ENCODE measurements at places on chromosomes 6 and 20. TPM values are rescaled to one million over a fixed set of nuclear protein-coding genes. Genes with fewer than 3 reads are reported as not detected.

Gene SLA2
- total RNA-seq = 1.6 TPM

Gene CDK19
- 14.1 TPM for total RNA-seq

Gene THBD
- total RNA-seq = 22.6 TPM

GRCh38 chr6:74731204-74731603 is 474.6 kb downstream of the COL12A1 start:
- H3K4me3 ChIP-seq = no peak overlapping the region
- no peaks in the 10 kb centered on the region for H3K4me1 ChIP-seq
- no peak overlapping the region for H3K27ac ChIP-seq
- no peak for DNase-seq

GRCh38 chr6:25852756-25853155 is 20.9 kb upstream of the SLC17A1 start:
- H3K4me3 ChIP-seq = no peak overlapping the region
- H3K27me3 ChIP-seq = no peaks in the 10 kb centered on the region
- no peak for DNase-seq
- no peaks in the 10 kb centered on the region for H3K36me3 ChIP-seq
- H3K27ac ChIP-seq = no peak overlapping the region

DNA sequence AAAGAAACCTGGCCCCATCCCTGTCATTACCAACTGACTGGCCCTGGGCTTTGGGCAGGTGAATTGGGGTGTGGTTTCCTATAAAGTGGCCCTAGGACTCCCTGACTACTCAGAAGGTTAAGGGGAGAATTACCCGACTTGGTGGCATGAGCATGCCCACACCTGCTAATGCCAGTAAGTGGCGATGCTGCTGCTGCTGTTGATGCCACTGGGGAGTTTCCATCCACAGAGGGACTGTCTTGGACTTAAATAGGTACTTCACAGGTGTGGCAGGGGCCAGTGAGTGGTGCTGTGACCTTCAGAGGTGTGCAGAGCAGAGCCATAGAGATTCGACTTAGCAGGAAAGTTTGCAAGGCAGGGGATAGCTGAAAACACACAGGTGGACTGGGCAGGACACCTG is 32.6 kb upstream of the MDFI start:
- no peaks in the 10 kb centered on the region for H3K27me3 ChIP-seq
- DNase-seq = no peak
- no peaks in the 10 kb centered on the region for H3K36me3 ChIP-seq
- H3K27ac ChIP-seq = no peak overlapping the region
- no peak overlapping the region for H3K4me3 ChIP-seq

- no peaks in the 10 kb centered on the region for H3K36me3 ChIP-seq
- H3K27me3 ChIP-seq = no peaks in the 10 kb centered on the region
- DNase-seq = no peak
- no peak overlapping the region for H3K4me3 ChIP-seq
- H3K27ac ChIP-seq = no peak overlapping the region
Observed at GRCh38 chr20:38083338-38084048, 49.9 kb downstream of the RPRD1B start.

GRCh38 chr20:57559289-57559634 is 1.6 kb upstream of the PCK1 start:
- DNase-seq = no peak
- H3K27ac ChIP-seq = no peak overlapping the region
- H3K36me3 ChIP-seq = no peaks in the 10 kb centered on the region
- peaks cover 21% of the 10 kb centered on the region for H3K27me3 ChIP-seq

DNA sequence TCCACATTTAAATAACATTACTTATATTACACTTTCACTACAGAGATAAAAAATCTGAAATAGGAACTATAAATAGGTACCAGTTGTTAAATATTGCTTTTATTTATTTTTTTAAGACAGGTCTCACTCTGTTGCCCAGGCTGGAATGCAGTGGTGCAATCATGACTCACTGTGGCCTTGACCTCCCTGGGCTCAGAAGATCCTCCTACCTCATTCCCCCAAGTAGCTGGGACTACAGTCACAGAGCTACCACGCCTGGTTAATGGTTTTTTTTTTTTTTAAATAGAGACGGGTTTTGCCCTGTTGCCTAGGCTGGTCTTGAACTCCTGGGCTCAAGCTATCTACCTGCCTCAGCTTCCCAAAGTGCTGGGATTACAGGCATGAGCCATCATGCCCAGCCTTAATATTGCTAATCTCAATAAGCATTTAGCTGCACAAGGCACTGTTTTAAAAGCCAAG is 17.3 kb downstream of the EEF1E1 start:
- DNase-seq = peak; percentile 25
- no peaks in the 10 kb centered on the region for H3K27me3 ChIP-seq
- no peaks in the 10 kb centered on the region for H3K36me3 ChIP-seq

DNA sequence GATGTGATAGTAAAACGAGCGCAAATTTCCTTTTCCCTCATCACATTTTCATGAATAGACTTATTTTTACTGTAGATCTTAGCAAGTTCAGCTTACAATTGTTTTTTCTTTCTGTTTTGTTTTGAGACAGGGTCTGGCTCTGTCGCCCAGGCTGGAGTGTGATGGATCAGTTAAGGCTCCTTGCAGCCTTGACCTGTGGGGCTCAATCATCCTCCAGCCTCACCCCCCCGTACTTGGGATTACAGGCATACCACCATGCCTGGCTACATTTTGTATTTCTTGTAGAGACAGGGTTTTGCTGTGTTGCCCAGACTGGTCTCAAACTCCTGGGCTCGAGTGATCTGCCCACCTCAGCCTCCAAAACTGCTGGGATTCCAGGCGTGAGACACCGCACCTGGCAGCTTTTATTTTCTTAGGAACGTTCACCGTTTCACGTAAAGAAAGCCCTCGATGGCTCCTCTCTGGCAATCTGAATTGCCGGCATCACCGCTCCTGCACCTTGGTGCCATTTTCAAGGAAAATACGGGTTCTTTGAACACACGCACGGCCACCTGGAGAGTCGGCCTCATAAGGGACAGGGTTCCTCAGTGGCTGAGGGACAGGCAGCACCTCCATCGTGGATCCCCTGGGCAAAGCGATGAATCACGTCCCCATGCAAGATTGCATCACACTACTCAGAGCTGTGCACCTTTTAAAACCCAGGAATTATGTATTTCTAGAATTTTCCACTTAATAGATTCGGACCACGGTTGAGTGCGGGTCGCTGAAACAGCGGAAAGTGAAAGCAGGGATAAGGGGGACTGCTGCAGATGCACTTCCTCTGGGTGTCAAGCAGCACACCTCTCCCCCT is 78.7 kb downstream of the IRF4 start:
- DNase-seq = no peak
- H3K27me3 ChIP-seq = peaks cover 21% of the 10 kb centered on the region
- no peaks in the 10 kb centered on the region for H3K4me1 ChIP-seq

DNA sequence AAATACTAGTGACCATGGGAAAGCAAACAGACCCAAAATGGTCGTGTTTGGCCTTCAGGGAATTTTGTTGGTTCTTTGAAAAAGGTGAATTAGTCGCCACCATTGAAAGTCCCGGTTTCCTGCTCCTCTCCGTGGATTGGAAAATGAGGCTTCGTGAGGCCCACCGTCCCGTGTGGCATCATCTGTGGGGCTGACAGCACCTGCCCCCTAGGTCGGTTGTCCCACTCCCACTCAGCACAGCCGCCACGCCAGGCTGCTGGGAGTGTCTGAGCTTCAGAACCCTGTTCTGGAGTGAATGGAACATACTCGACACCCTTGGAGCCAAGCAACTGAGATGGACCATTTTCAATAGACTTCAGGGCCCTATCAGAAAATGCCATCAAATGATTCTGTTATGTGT is 33.0 kb upstream of the FOXC1 start:
- DNase-seq = no peak
- no peaks in the 10 kb centered on the region for H3K36me3 ChIP-seq
- H3K4me1 ChIP-seq = no peaks in the 10 kb centered on the region
- H3K27me3 ChIP-seq = no peaks in the 10 kb centered on the region

DNA sequence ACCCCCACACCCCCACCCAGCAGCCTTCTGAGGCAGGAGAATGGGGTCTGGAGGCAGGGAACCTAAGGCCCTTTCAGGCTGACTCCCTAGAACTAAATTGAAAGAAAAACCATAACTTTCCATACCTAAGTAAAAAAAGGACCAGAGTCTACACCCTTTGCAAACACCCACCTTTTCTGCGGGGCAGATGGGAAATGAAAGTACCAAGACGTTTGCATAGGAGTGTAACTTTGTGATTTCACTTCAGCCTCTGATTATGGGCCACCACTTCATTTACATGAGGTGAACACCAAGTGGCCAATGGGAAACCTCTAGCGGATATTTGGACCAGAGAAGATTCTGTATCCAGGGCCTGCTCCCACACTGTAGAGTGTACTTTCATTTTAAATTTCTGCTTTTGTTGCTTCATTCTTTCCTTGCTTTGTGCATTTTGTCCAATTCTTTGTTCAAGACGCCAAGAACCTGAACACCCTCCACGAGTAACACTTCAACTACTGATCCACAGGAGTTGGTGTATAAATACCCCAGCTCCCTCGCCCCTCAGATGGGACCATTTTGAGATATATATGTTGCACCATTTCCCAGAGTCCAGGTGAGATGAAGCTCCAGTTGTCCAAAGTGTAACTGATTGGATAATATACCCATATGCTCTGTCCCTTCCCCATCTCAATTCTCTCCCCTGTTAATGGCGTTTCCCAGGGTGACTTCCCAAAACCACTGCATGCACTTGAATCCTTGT is 18.9 kb upstream of the SRSF6 start:
- H3K36me3 ChIP-seq = no peaks in the 10 kb centered on the region
- no peak overlapping the region for H3K4me3 ChIP-seq
- H3K27ac ChIP-seq = no peak overlapping the region
- no peaks in the 10 kb centered on the region for H3K27me3 ChIP-seq
- no peaks in the 10 kb centered on the region for H3K4me1 ChIP-seq

DNA sequence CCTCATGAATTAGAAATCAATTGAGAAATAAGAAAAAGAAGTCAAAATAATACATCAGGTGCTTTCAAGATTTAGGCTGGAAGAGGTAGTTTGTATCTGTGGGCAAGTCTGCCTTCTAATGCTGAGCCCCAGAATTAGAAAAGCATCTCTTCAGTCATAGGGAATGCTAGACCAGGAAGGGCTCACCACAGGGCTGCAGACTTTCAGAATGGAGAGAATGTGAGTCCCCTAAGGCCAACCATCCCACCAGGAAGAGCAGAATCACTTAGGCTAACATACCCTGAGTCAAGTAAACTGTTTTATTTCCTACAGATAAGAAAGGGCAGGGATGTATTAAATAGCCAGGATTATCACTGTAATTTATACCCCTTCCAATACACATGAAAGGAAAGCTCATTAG is 510.2 kb downstream of the RNF144B start:
- H3K27ac ChIP-seq = no peak overlapping the region
- H3K4me1 ChIP-seq = no peaks in the 10 kb centered on the region
- no peaks in the 10 kb centered on the region for H3K27me3 ChIP-seq
- DNase-seq = no peak
- H3K36me3 ChIP-seq = no peaks in the 10 kb centered on the region

DNA sequence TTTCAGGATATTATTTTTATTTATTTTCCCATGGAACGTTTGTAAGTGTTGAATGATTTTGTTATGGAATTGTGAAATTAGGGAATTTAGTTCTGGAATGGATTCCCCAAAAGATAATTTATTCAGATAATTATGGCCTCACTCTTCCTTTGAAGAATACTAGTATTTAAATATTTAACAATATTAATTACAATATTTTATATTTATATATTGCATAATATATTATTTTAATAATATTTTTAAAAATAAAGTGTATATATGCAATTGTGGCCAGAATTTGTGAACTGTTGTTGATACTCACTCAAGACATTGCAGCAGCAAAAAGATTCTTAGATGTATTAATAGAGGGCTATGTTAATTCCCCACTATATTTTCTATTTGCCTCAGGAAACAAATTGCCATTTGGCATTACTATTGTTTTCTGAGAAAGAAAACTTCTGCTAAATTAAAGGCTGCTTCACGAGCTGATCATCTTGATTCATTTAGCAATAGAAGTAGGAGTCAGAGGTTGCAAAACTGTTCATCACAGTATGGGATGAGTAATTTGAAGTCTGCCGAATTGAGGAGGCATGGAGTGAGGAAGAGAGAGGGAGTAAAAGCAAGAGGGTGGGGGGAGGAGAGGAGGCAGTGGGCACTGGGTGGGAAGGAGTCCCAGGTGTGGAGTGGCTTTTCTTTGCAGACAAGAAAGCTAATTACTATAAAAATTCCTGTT is 729.2 kb downstream of the DHX35 start:
- no peaks in the 10 kb centered on the region for H3K4me1 ChIP-seq
- no peak overlapping the region for H3K4me3 ChIP-seq
- H3K27me3 ChIP-seq = no peaks in the 10 kb centered on the region
- H3K36me3 ChIP-seq = no peaks in the 10 kb centered on the region

GRCh38 chr6:30974490-30975252 is 8.8 kb upstream of the MUC21 start:
- no peak overlapping the region for H3K27ac ChIP-seq
- no peak for DNase-seq
- H3K4me1 ChIP-seq = no peaks in the 10 kb centered on the region

DNA sequence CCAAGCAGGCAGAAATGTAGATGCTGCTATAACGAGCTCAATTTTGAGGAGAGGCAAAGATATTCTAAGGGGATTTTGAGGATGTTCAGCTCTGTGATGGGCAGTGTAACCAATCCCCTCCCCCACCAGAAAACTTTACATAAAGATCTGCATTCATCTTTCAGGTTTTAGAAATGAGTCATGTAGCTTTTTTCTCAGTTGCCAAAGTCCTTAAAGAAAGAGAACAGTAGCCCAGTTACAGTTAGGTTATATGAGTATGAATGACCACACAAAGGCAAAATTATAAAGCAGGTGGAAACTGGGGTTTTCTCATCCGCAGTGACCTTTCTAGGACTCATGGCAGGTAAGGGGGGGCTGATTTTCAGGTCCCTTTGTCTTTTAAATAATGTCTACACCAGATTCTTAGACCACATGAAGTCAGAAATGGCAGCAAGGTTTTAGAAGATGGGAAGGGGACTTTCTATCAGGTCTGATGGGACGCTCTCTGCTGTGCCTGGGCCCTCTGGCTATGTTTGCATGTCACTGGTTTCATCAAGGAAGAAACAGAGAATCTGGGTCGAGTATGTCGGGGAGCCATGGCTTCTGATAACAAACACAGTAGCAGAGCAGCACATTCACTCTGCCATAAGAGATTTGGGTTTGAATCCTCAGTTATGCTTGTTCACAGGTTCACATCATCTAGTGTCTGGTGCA is 94.7 kb downstream of the CLIC5 start:
- no peak overlapping the region for H3K4me3 ChIP-seq
- no peaks in the 10 kb centered on the region for H3K36me3 ChIP-seq
- no peaks in the 10 kb centered on the region for H3K4me1 ChIP-seq
- DNase-seq = no peak
- H3K27ac ChIP-seq = no peak overlapping the region

DNA sequence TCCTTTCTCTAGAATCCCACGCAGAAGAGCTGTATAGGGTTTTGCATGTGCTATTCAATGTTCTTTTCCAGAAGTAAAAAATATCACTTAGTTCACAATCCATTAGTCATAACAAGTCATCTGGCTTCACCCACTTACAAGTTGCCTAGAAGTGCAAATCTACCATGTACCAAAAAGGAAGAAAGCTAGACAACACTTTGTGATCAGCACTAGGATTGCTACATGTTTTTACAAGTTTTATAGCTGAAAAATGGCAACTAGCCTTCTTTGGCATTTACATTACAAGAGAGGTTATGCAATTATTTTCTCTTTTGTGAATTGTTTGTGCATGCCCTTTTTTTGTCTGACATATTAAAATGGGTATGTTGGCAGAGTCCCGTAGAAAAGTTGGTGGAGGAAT is 85.6 kb upstream of the PTPRK start:
- no peak overlapping the region for H3K4me3 ChIP-seq
- no peaks in the 10 kb centered on the region for H3K27me3 ChIP-seq
- H3K4me1 ChIP-seq = no peaks in the 10 kb centered on the region
- H3K36me3 ChIP-seq = no peaks in the 10 kb centered on the region

- H3K27ac ChIP-seq = no peak overlapping the region
- H3K36me3 ChIP-seq = no peaks in the 10 kb centered on the region
- H3K4me1 ChIP-seq = no peaks in the 10 kb centered on the region
- H3K27me3 ChIP-seq = no peaks in the 10 kb centered on the region
Observed at GRCh38 chr6:136446579-136447187, 103.5 kb downstream of the MAP7 start.
